BJ (cell line): ENCODE measurements at places on chromosomes 7 and 10.

- no peak for DNase-seq
Observed at GRCh38 chr7:121521711-121522400, 125.7 kb upstream of the FAM3C start.

GRCh38 chr7:135914346-135914745, 62.8 kb downstream of the MTPN start:
- no peak for DNase-seq

DNA sequence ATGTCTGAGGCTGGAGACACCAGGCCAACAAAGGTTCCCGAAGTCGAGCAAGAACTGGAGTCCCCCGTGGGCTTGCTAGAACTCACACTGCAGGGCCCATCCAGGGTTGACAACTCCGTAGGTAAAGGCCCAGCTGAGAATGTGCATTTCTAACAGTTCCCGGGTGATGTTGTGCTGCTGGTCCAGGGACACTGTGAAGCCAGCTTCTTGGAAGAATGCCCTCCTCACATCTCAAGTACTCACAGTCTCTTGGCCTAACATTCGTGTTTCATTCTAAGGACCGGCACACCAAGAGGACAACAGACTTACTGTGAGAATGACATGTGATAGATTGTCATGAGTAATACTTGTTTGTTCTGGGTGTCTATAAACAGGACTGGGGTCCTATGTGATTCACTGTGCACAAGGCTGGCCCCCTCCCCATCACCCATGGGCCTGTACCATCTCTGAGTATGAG, 682.3 kb upstream of the IGFBP3 start:
- no peak for DNase-seq

GRCh38 chr10:43198682-43199005, 60.4 kb downstream of the CSGALNACT2 start:
- DNase-seq: no peak

DNA sequence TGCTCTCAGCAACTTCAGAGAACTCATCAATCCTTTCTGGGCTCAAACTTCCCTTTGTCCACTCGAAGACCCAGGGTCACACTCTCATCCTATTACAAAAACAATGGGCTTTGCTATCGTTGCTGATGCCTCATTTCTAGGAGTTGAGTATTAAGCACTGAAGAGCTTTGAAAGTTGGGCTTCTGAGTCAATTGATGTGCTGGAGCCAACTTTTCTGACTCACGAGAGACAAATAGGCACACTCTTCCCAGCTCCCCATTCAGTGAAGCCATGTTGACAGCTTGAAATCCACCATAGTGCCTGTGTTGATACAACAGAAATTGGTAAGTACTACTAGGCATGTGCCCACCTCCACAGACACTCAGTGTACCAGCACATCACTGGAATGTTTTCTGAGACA, 97.5 kb upstream of the PRSS58 start:
- no peak for DNase-seq

DNA sequence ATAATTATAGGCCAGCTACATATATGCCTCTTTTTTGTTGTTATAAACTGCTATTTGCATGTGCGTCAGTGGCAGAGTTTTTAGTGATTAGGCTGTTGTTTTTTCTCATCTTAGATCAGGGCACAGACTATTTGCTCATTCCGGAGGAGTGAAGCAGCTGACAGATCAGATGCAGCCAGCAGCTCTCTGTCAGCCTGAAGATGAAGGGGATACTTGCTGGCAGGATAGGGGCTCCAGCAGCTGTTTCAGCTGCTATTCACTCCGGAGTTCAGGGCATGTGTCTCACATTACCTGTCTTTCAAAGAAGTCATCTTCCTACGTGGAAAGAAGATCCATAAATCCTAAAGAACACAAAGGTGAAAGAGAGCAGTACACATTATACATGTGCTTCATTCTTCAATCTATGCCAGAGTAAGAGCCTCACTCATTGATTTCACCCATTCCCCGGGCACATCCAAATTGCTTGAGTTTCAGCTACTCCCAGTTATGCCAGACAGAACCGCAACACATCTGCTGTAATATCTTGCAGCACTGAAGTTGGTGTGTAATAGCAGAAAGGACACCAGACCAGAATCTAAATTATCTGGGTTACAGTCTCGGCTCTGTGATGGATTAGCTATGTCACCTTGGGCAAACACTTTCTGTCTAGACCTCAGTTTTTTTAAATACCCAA, 182.8 kb upstream of the CHRM2 start:
- no peak for DNase-seq

GRCh38 chr10:26448292-26448691, 10.2 kb downstream of the APBB1IP start:
- no peak for DNase-seq

DNA sequence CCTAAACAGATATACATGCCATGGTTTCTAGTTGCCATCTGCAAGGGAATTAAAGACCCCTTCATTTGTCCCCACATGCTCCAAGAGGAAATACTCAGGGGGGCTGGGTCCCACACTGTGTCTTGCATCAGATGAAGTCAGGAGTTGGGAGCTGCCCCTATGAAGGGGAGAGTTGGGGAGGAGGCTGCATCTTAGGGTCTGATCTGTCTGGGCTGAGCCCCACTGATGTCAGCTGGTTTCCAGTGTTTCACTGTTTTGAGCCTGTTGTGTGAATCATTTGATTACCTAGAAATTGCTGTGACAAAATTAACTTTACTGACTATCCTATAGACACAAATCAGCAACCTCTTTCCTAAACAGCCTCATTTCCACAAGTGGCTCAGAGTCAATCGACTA, 4.9 kb upstream of the ADCY1 start:
- no peak for DNase-seq

GRCh38 chr7:66634816-66635215, 6.1 kb downstream of the KCTD7 start:
- no peak for DNase-seq

- DNase-seq: no peak
Observed at GRCh38 chr10:76248649-76249200, 817.3 kb downstream of the LRMDA start.

GRCh38 chr7:20310963-20311742, 19.5 kb upstream of the ITGB8 start:
- DNase-seq: peak; percentile 22

DNA sequence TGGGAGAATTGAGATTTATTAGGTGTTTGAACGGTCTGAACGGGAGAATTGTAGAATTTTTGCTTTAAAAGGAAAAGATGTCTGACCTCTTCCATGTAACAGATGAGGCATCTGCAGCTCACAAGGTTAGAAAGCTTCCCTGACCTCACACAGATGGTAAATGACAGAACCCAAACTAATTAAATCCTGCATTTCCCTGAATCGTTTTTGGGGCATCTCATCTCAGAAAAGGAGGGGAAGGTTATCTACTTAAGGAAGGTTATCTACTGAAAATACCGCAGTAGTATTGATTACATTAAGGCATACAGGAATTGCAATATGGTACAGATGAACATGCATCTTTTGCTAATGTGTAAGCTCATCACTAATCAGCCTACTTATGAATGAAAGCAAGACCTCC, 278.3 kb downstream of the CCDC3 start:
- no peak for DNase-seq

DNA sequence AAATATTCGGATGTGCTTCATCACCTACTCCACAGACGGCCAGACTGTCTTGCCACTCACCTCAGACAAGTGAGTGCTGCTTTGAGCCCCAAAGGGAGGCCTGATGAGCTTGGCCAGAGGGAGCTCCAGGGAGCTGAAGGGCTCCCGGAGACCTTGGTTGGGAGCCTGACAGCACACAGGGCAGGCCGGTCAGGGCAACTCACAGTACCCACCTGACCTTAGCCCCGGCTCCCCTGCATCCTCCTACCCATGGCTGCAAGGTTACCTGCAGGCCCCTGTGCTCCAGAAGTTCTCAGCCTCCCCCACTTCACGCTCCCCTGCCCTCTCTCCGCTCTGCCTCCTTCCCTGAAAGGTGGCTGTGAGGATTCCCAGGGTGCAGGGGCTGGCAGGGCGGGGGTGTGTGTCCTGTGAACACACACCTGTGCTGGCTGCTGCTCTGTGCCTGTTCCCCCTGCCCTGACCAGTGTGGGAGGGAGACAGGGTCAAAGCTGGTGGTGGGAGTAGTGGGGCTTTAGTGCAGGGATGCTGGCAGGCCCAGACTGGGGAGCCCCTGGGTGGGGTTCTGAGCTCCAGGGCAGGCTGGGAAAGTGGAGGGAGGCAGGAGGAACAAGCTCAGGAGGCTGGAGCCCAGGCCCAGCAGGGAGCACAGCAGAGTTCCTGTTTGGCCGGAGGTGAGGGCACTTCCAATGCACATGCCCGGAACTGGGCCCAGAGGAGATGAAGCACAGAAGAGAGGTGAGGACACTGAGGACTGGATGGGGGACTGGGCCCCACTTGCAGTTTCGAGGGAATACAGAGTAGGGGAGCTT, 7.2 kb downstream of the ANTXRL start:
- no peak for DNase-seq

- no peak for DNase-seq
Observed at GRCh38 chr7:30877993-30878392, 33.7 kb upstream of the AQP1 start.

DNA sequence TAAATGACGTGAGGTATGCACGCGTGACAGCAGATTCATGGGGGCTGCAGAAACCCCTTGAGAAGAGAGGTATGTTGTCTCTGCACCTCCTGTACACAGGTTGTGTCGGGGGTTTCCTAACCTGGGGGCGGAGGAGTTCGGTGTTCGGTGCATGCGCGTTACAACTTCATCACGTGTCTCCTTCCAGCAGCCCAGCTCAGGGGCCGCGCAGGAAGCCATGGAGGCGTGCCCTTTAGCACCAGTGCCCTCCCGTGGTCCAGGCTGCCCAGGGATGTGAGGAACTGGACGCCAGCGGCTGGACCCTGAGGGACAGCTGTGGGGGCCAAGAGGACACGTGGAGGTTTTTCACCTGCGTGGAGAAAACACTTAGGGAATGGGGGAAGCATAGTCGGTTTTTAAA, 186.4 kb downstream of the EBF3 start:
- DNase-seq: no peak

GRCh38 chr7:91557789-91558404, 293.7 kb downstream of the FZD1 start:
- DNase-seq: peak; percentile 33

DNA sequence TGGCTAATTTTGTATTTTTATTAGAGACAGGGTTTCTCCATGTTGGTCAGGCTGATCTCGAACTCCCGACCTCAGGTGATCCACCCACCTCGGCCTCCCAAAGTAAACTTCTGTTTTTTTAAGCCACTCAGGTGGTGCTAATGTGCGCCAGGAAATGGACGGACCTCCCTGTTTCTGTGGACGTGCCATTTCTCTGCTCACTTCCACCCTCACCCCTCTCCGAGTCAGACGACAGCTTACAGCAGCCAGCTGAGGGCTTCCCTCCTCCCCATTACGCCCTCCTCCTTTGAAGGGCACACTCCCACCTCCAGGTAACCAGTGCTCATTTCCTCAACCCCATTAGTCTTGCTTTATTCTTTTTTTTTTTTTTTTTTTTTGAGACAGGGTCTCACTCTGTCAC, 41.7 kb upstream of the EZH2 start:
- DNase-seq: no peak

GRCh38 chr10:11893749-11894278, 70.7 kb downstream of the PROSER2 start:
- DNase-seq: no peak

GRCh38 chr10:46014206-46014605, 16.2 kb downstream of the NCOA4 start:
- DNase-seq: no peak

- no peak for DNase-seq
Observed at GRCh38 chr7:110027385-110027784, 1063.5 kb upstream of the LRRN3 start.

GRCh38 chr7:47031786-47032535, 550.0 kb downstream of the TNS3 start:
- DNase-seq: peak; percentile 48

DNA sequence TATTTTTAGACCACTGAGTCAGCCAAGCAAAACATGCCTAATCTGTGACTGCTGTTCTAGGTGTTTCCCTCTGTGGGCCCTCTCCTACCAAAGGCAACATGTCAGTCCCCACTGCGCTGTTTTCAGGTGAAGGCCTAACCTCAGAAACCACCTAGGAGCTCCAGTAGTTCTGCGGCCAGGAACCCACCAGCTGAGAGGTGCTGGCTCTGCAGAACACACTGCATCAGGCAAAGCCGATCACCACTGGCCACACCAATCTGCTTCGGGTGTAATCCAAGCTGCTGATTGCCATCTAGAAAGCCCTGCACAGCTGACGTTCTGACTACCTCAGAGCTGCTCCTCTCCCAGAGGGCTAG, 14.9 kb downstream of the CAMK2G start:
- DNase-seq: no peak

- no peak for DNase-seq
Observed at GRCh38 chr10:98570834-98571233, 124.1 kb upstream of the HPS1 start.

GRCh38 chr10:84900141-84900540, 571.8 kb downstream of the CCSER2 start:
- DNase-seq: no peak

DNA sequence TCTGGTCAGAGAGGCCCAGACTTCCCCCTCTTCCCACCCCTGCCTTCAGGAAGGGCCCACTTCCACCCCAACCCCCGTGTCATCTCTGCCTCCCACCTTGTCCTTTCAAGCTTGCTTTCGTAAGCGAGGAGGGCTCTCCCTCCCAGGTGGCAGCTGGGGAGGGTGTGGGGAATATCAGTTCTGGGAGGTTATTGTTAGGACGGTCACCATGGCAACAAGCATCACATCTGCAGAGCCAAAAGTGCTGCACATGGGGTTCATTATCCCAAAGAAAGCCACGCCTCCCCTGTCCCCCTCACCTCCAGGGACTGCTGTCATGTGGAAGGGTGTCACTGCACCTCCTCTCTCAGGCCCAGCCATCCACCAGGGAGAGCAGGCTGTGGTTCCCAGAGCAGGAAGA, 2.6 kb upstream of the CAMK2B start:
- no peak for DNase-seq

DNA sequence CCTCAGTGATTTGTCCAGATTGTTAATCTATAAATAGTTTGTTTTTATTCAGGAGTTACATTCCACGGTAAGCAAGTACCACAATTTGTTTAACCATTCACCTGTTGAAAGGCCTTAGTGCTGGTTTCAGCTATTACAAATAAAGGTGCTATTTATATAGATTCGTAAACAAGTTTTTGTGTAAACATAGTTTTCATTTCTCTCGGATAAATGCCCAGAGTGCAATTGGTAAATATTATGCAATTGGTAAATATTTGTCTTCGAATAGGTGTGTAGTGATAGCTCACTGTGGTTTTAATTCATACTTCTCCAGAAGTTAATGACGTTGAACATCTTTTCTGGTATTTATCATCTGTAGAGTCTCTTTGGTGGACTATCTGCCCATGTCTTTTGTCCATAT, 76.4 kb upstream of the RSU1 start:
- DNase-seq: no peak

GRCh38 chr10:119408969-119409371, 133.5 kb downstream of the RGS10 start:
- DNase-seq: no peak
